ENCODE measurements at places on chromosomes 7 and 10.
A peak's percentile ranks its signal among the peaks of the same experiment; 100 is the strongest.

- no peak for DNase-seq
Observed at GRCh38 chr7:130350945-130351790, 6.6 kb downstream of the CPA5 start.

DNA sequence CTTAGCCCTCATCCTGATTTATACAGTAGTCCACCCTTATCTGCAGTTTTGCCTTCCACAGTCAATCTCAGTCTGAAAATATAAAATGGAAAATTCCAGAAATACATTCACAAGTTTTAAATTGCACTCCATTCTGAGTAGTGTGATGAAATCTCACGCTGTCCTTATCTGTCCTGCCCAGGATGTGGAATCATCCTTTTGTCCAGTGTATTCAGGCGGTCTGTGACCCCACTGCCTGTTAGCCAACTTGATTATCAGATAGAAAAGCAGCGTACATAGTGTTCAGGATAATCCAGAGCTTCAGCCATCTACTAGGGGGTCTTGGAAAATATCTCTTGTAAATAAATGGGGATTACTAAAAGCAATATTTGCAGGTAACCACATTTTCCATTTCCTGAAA is 146.3 kb downstream of the MALRD1 start:
- peak; percentile 50 for DNase-seq

- DNase-seq = no peak
Observed at GRCh38 chr10:13221572-13221971, 12.6 kb downstream of the UCMA start.

GRCh38 chr10:111116762-111117445 is 40.1 kb downstream of the ADRA2A start:
- DNase-seq = no peak

GRCh38 chr10:49661140-49661856 is 18.2 kb upstream of the C10orf53 start:
- DNase-seq = no peak

- DNase-seq = no peak
Observed at GRCh38 chr10:114239117-114239993, at the start of gene VWA2. Gene VWA2, plus strand, starts transcription at chr10:114239254. Its CDS starts 9,460 bp downstream, at chr10:114248714.

DNA sequence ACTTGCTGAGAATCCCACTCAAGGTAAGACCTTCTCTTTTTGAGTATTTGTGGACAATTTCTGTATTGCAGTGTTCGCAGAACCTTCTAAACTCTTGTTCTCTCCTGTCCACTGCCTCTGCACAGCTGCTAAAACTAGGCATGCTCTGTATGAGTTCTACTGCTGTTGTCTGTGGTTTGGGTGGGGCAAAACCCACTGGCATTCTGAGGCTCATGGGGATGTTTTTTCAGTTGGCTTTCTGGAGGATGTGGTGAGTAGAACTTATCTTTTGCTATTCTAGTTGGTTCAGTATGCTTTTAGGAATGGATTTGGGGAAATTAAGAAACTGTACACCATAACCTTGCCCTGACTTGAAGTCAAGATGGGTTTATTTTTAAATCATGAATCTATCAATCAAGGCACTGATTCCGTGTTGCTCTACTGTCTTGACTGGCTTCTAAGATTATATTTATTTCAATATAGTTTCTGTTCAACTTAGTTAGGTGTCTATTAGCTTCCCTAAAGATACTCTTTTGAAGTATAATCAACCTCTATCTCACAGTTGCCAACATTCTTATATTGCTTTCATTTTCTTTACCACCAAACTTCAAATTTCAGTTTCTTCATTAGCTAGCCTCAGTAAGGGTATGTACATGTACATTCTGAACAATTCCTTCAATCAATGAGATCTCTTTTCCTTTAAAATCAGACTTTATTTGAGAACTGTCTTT is 25.0 kb upstream of the C1GALT1 start:
- peak; percentile 67 for DNase-seq

GRCh38 chr7:54823776-54824175 is 64.8 kb upstream of the SEC61G start:
- DNase-seq = no peak

DNA sequence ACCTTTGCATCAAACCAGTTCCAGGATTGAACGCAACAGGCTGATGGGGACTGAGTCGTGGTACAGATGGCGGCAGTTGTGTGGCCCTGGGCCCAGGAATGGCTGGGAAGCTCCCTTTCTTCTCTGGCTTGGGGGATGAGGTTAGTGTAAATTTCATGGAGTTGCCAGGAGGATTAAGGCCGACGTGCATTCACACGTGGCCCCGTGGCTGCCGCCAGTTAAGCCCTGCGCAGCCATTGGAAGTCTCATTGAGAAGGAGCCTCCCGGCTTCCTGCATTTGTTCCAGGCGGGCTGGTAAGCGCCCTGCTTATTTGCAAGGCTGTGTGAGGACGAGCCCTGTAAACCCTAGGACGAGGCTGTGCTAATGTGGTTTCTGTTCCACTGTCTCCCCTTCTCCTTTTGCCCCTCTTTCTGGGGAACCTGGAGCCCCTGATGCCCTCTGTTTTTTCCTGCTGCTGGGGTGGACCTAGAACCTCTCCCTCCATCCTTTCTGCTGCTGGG is 174.7 kb upstream of the TNRC18 start:
- no peak for DNase-seq

DNA sequence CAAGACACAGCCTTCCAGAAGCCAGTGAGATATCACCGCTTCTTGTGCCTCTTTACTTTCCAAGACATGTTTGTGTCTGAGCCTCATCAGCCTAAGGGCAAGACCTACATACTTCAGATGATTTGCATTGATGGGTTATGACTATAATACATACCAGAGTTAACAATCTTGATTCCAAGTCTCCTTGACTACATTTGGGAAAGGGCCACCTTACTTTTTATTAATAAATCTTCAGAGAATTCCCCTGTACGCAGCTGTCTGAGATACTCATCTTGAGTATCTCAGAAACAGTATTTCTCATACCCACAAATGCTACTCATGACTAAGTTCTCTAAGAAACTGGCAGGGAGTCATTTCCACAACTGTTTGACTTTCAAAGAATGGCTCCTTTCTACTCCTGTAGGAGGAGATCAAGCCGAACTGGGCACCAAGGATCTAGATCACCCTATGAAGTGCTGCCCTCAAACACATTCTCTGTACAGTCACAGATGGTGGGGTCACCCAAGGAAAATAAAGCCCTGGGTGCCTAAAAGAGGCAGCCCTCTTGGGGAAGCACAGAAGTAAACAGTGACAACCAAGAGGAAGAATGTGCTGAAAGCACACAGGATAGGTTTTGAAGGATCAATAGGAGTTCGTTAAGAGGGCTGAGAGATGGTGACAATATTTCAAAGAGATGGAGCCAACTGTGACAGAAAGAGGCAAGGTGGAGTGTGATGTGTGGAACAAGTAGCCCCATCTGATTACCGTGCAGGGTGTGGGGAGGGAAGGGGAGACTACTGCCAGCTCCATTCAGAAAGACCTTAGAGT is 138.9 kb downstream of the JAZF1 start:
- peak; percentile 82 for DNase-seq

GRCh38 chr7:23098460-23098859 is 7.1 kb upstream of the KLHL7 start:
- DNase-seq = no peak

- no peak for DNase-seq
Observed at GRCh38 chr10:8289186-8289924, 234.9 kb downstream of the GATA3 start.

DNA sequence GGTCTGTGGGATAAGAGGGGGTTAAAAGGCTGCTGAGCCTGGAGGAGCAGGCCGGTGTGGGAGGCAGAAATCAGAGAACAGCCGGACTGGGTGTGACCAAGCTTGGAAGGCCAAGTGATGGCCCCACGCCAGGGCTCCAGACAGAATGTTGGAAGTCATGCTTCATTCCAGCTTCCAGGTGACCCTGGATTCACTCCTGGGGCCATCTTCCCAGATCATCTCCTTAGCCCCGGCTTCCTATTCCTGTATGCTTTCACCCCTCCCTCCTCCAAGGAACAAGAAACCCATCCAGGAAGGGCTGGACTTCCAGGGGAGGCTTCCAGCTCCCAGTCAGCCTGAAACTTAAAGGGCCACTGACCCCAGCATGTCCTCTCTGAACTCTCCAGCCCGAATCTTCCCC is 1.0 kb downstream of the INMT start:
- DNase-seq = peak; percentile 87

DNA sequence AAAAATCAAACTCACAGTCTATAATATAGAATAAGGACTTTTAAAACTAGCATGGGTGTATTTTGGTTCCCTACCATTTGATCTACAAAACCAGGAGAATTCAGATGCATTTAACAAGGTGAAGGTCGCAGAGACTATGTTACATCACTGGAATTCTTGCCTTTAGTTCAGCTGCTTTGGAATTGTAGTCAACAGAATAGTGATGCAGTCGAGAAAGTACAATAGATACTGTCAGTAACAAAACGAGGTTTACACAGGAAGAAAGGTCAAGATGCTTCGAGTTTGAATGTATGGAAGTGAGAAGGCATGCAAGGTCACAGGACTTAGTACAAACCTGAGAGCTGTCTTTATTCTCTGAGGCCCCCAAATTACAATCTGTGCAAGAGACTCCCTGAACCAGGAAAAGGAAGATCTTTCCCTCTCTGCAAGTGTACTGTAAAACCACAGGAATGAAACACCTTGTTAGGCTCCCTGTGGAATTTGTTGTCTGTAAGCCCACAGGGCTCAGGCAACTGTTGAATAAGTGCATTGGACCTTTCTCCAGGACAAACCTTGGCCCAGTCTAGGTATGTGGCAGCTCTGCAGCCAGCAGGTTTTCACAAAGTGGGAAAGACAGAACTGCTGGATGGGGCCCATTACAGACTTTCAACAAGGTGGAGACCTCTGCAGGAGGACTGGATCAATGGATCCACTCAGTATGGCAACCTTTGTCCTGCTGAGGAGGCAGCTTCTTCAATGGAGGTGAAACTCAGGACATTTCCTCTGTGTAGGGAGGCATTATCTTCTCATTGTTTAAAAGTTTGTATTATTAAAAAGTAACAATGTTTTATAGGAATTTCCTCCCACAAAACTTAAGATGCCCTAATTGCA is 101.1 kb upstream of the GSDME start:
- DNase-seq = no peak

- peak; percentile 68 for DNase-seq
Observed at GRCh38 chr7:116249969-116250553, 39.7 kb downstream of the TES start.

GRCh38 chr10:91798649-91799611 is 704 bp downstream of the TNKS2 start:
- DNase-seq = peak; percentile 48

DNA sequence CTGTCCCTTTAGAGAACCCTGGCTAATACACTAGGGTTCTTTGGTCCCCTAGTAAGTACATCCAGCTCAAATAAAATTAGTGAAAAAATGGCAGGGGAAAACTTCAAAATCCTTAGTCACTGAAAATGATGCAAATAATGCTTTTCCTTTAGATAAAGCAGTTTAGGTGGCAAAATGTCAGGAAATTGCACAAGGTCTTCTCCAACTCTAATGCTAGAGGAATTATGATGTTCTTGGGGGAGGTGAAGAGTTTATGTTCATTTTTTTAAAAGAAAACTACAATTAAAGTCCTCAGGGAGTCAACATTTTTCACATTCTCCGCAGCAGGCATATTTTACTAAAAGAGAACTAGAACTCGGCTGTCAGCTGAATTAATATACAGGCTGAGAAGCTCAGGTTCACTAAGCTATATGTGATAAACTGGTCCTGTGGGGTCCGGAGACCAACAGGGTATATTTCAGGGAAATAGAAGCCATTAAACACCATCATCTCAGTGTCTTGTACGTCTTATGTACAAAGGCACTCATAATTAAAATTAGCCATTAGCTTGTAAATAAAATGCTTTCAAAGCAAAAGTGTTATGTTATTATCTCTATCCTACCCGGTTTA is 1164.7 kb upstream of the AUTS2 start:
- no peak for DNase-seq

GRCh38 chr10:13536674-13537366 is 8.0 kb upstream of the BEND7 start:
- DNase-seq = peak; percentile 41

- peak; percentile 70 for DNase-seq
Observed at GRCh38 chr7:13743226-13743625, 246.2 kb downstream of the ETV1 start.

DNA sequence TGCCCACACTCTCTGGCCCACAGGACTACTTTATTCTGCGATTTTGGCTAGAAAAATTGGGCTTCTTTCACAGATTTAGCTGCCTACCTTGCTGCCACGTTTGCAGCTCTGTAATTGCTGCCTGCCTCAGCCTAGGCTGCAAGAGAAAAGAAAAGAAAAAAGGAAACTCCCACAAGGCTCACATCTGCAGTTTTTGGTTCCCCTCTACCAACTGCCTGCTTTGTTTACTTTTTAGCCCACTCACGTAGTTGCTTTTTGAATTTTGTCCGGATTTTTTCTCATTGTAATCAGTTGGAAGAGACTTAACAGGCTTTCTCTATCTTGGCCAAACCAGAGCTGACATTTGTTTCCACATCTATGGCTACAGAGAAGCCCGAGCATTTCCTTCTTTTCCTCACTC is 24.3 kb downstream of the SUN3 start:
- no peak for DNase-seq

DNA sequence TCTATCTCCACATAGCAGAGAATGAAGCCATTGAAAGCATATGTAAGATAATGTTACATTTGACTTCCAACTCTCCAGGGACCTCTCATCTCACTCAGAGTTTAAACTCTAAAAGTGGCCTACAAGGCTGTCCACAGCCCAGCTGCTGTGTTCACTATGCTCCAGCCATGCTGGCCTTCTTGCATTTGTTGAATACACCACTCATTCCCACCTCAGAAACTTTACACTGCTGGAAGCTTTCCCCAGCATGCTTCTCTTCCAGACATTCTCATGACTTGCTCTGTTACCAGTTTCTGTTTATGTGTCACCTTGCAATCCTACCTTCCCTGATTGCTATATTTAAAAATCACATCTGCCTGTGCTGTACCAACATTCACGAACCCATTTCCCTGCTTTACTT is 167.2 kb downstream of the WNT2 start:
- no peak for DNase-seq

DNA sequence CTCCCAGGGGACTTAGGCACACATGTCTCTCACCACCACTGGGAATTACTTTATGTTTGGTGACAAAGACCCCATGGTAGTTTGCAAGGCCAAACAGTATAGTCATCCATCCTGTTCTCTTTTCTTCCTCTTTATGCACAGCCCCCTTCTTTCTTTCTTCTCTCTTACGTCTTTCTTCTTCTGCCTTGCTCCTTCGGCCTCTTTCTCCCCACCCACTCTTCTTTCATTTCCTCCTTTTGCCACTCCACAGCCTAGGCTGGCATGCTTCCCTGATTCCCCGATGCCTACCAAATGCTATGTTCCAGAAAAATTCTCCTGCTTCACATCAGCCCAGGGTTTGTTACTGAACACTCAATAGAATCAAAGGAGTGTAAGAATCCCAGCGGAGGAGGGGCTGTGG is 62.4 kb upstream of the MKLN1 start:
- no peak for DNase-seq

- no peak for DNase-seq
Observed at GRCh38 chr7:71560354-71560995, 428.5 kb downstream of the GALNT17 start.

All from cardiac fibroblast (primary cell).